GM23248 (cell line): ENCODE measurements at places on chromosomes 3 and 15. TPM values are rescaled to one million over a fixed set of nuclear protein-coding genes. Genes with fewer than 3 reads are reported as not detected.

Gene SOX14
- total RNA-seq = not detected in 2 replicates

Gene LRRC2
- 10.6 and 10.8 TPM in 2 replicates for total RNA-seq

Gene SLC12A1
- total RNA-seq = not detected in 2 replicates

DNA sequence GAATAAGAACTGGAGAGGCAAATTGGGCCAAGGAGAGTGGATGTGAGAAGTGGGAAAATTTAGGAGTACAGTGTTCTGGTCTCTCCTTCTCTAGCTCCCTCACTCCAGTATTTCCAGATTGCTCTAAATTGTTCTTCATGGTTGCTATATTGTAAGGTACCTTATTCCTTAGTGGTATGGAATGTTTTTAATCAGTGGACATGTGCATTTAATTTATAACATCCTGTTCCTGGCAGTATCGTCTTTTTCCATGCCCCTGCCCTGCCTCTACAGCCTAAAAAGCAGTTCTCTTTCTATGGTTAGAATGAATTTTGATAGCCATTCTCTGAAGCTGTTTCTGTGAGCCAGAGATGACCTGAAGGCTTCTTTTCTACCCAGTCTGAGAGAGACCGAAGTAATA lies 180.5 kb downstream of the TCF12 start:
- no peaks in the 10 kb centered on the region for H3K27me3 ChIP-seq
- no peak overlapping the region for H3K4me3 ChIP-seq
- no peak overlapping the region for H3K27ac ChIP-seq
- no peaks in the 10 kb centered on the region for H3K36me3 ChIP-seq
- no peak for DNase-seq

Gene BAHD1
- total RNA-seq = 10.3 and 22.0 TPM in 2 replicates

Gene PLSCR5
- not detected in 2 replicates for total RNA-seq

- H3K4me1 ChIP-seq = peaks cover 9% of the 10 kb centered on the region
- no peaks in the 10 kb centered on the region for H3K27me3 ChIP-seq
- H3K4me3 ChIP-seq = peak overlapping the region; percentile 84
- peak overlapping the region; percentile 81 for H3K27ac ChIP-seq
Measured at GRCh38 chr15:78541744-78542034, 1.4 kb downstream of the PSMA4 start.

DNA sequence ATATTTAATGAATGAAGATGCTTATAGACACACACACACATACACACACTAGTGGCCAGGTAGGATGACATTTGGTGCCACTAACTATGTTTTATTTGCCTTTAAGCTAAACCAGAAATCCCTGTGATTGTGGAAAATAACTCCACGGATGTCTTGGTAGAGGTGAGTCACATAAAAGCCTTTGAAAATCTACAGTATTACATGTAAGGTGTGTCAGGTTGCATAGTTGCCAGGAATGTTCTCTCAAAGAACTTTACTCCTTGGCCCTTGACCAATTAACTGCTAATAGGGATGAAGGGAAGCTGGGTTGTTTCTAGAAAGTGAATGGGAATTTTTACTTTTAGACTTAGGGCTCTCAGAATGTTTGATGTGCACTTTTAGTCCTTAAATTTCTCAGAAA lies 9.9 kb downstream of the ZBED2 start:
- DNase-seq = peak; percentile 20
- H3K36me3 ChIP-seq = no peaks in the 10 kb centered on the region
- peaks cover 38% of the 10 kb centered on the region for H3K4me1 ChIP-seq
- no peaks in the 10 kb centered on the region for H3K27me3 ChIP-seq

Gene KCNMB3
- 0.38 and 0.54 TPM in 2 replicates for total RNA-seq

DNA sequence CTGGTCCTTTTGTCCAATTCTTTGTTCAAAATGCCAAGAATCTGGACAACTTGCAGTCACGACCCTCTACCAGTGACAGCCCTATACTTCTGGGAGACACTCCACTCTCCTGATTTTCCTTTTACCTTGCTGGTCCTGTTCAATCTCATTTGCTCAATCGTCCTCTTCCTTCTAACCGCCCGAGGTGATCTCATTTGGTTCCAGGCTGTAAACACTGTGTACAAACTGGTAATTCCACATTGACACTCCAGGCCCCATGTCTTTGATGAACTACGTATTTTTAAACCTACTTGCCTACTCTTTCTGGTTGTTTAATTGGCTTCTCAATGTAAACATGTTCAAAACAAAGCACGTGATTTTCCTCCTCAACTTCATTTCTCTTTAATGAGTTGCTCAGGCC lies 23.7 kb upstream of the C3orf49 start:
- H3K36me3 ChIP-seq = no peaks in the 10 kb centered on the region
- no peak overlapping the region for H3K27ac ChIP-seq
- H3K27me3 ChIP-seq = no peaks in the 10 kb centered on the region
- H3K4me3 ChIP-seq = no peak overlapping the region

- no peak overlapping the region for H3K4me3 ChIP-seq
- no peak overlapping the region for H3K27ac ChIP-seq
- no peaks in the 10 kb centered on the region for H3K36me3 ChIP-seq
- no peak for DNase-seq
- 0 out of 2 replicates have a peak, but pooled peaks cover 2% of the 10 kb centered on the region for H3K27me3 ChIP-seq
Measured at GRCh38 chr15:93852761-93853160, 378.6 kb upstream of the MCTP2 start.

GRCh38 chr3:130671545-130672312 lies 74.9 kb downstream of the PIK3R4 start:
- DNase-seq = no peak
- H3K27ac ChIP-seq = no peak overlapping the region
- H3K4me3 ChIP-seq = no peak overlapping the region
- H3K4me1 ChIP-seq = no peaks in the 10 kb centered on the region
- H3K27me3 ChIP-seq = no peaks in the 10 kb centered on the region

- H3K27me3 ChIP-seq = no peaks in the 10 kb centered on the region
- H3K27ac ChIP-seq = no peak overlapping the region
- H3K36me3 ChIP-seq = no peaks in the 10 kb centered on the region
- H3K4me3 ChIP-seq = no peak overlapping the region
- no peak for DNase-seq
- no peaks in the 10 kb centered on the region; the same call in 1 of the 2 replicates for H3K4me1 ChIP-seq
Measured at GRCh38 chr3:196975349-196975748, 6.7 kb upstream of the PIGZ start.

DNA sequence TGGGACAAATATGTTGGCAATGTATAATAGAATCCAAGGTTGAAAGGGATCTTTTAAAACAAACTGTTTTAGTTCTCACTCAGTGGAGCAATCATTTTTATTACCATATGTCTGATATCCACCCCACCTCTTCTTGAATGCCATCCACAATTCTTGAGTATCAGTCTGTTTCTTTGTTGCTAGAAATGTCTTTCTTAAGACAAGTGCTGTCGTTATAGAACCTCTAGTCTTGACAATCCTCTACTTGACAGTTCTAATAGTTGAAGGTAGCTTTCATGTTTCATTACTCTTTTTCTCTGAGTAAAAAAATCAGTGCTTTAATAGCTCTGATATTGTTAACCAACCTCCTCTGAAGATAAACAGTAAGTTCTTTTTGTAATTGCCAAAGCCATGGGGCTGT lies 737.9 kb downstream of the MECOM start:
- H3K4me1 ChIP-seq = no peaks in the 10 kb centered on the region
- H3K27me3 ChIP-seq = 0 out of 2 replicates have a peak, but pooled peaks cover 7% of the 10 kb centered on the region
- H3K36me3 ChIP-seq = no peaks in the 10 kb centered on the region
- no peak overlapping the region for H3K4me3 ChIP-seq
- H3K27ac ChIP-seq = no peak overlapping the region

DNA sequence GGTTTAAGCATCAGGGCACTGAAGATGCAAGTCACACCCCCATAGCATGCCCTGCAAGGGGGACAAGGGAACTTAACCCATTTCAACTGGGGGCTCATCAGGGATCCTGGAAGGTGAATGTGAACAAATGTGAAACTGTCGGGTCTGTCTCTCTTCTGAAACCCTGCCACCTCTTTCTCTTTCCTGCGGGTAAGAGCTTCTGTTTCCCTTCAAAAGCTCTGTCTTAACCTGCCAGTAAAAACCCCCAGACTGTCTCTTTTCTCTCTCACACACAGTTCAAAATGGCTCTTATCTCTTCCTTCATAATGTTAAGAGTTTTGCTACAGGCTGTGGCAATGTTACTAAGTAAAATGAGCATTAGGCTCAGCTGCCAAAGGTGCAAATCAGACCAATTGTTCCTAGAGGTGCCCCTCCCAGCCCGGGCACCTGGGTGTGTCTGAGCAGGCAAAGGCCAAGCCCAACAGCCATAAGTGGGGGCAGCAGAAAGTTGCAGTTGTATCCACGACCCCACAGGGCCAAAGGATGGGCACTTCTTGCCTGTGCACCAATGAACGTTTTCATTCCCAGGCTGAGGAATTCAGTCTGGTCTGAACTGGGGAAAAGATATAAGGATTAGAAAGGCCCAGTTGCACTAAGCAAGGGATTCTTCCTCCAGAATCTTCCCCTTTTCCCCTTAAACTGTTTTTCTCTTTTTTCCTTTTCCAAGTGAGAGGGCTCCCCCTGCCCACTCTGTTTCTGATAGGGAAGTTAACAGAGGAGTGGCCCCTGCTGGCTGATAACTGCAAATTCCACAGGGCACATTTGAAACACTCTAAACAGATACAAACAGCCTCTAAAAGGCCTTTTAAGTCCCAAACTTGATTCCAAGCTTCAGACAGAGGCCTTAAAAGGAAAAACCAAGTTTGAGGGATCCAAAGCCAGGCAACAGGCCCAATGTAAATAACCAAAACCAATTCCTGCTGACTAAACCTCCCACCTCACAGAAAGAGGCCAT lies 113.8 kb upstream of the EPHA6 start:
- no peaks in the 10 kb centered on the region for H3K36me3 ChIP-seq
- H3K27me3 ChIP-seq = no peaks in the 10 kb centered on the region
- no peaks in the 10 kb centered on the region for H3K4me1 ChIP-seq
- H3K27ac ChIP-seq = no peak overlapping the region
- no peak for DNase-seq
- H3K4me3 ChIP-seq = no peak overlapping the region

DNA sequence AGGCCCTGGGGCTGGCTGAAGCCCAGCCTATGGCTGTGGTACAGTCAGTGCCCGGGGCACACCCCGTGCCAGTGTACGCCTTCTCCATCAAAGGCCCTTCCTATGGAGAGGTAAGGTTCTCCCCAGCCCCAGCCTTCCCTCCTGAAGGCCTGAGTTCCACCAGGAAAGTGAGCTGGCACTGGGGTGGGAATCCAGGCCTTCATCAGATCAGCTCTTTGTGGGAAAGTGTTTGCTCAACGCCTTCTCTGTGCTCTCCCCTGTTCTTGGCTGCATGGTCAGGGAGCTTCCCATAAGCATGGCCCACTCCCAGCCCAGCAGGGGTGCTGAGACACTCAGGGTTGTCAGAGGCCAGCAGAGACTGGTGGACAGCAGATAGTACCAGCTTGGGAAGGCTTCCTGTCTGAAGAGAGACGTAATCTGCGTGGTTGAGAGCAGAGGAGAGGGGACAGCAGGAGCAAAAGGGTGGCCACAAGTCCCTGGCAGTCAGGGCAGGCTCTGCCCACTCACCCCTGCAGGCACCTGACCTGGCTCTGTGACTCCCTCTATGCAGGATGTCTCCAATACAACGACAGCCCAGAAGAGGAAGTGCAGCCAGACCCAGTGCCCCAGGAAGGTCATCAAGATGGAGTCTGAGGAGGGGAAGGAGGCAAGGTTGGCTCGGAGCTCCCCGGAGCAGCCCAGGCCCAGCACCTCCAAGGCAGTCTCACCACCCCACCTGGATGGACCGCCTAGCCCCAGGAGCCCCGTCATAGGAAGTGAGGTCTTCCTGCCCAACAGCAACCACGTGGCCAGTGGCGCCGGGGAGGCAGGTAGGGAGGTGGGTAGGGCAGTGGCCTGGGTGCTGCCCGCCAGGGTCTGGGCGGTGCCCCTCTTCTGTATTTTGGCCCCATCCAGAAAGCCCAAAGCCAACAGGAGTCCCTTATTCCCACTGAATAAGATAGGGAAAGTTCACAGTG lies 38.4 kb downstream of the PML start:
- H3K36me3 ChIP-seq = peaks cover 54% of the 10 kb centered on the region
- no peaks in the 10 kb centered on the region for H3K27me3 ChIP-seq
- H3K4me1 ChIP-seq = no peaks in the 10 kb centered on the region
- DNase-seq = no peak
